ENCODE measurements at places on chromosomes 5 and 9.
A peak's percentile ranks its signal among the peaks of the same experiment; 100 is the strongest.

- DNase-seq, result no peak
Observed at GRCh38 chr5:169721771-169722170, 84.7 kb downstream of the DOCK2 start.

DNA sequence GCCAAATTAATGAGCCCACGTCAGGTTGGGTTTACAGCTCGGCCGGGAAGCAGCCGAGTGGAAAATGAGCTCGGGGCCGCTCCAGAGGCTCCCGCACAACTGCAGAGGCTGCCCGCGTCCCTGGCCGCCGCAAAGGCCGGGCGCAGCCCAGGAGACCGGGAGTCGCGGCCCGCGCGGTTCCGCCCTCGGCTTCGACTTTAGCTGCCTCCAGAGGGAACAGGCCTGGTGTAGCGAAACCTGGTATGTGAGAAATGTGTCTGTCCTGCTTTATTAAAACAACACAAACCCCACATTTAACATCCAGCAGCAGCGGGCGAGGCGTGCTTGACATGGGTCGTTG lies 66.2 kb downstream of the FOXD1 start:
- DNase-seq, result no peak

DNA sequence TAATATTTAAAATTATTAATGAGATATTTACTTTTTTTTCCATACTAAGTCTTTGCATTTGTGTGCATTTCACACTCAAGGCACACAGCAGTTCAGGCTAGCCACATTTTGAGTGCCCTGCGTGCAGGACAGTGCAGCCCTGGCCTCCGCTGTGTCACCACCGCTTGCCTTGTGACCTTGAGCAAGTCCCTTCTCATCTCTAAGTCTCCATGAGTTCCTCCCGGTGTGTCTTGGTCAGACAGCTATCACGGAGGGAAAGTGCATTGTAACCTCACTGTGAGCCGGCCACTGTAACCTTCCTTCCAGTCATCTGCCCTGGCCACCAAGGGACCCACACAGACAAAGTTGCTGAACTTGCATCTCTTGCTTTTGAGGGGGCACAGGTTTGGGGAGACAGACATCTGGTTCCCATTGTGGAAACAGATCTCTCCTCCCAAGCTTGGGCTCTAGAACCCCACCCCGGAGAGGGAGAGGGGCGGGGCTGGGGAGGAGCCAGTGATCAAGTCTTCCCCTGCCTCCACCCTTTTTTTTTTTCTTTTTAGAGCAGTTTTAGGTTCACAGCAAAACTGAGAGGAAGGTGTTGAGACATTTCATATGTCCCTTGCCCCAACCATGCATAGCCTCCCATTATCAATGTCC lies 96.8 kb downstream of the C9orf50 start:
- DNase-seq, result no peak

- DNase-seq, result no peak
Observed at GRCh38 chr5:14444161-14444560, 137.4 kb upstream of the OTULINL start.

DNA sequence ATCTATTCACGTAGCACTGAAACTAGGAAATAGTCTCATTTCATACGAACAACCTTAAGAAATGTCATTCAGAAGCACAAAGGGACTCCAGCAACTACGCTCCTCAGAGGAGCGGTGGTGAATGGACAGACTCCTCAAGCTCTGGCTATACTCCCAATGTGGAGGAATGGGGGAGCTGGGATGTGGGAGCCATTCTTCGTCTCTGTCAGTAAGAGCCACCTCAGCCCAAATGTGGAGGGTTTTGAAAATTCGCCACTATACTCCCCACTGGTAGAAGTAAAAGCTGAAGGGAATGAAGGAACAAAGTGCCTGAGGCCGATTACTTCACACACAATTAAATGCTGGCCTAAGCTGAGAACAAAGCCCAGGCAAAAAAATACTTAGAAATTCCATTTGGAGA lies 96.3 kb downstream of the ADAMTS12 start:
- DNase-seq, result no peak

DNA sequence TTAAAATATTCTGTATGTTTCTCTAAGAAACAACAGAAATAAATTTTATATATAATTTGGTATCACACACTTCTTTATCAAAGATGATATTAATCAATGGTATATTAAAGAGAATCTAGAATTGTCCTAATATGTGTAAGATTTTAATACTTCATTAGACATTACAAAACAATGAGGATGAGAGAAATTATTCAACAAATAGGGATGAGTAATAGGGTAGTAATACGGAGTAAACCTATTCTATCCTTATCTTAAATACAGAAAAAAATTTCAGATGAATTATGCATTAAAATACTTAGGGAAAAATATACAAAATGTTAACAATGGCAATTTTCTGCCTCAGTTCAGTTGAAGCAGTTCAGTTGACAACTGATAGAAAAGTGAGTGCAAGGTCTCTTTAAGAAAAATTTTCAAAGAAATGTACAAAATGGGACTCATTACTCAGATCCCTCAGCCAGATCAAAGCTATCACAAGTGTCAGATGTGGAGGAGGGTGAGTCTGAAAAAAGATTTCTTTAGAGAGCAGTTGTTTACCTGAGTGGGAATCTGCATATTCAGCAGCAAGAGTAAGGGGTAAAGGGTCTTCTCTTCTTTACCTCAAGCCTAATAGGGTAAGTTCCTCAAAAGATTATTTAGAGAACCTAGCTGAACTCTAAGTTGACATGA lies 56.7 kb upstream of the GCNT4 start:
- DNase-seq, result no peak

GRCh38 chr5:8350644-8351339 lies 481.8 kb downstream of the MTRR start:
- no peak for DNase-seq

DNA sequence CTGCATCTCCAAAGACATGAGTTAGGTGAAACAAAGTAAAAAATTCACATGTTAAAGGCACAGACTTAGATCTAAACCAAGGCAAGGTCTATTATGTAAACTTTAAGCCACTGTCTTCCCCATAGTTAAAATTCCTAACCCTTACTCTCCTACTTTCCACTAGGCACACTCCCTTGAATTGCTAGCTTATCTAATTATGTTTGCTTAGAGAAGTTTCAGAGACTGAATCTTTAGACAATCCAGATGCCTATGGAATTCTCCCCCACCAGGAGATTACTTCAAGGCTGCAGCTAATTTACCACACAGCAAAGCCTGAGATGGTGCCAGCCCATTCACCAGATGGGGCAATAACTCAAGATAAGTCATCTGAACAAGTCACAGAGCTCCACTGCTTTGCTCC lies 803.1 kb upstream of the COX7C start:
- DNase-seq, result no peak

DNA sequence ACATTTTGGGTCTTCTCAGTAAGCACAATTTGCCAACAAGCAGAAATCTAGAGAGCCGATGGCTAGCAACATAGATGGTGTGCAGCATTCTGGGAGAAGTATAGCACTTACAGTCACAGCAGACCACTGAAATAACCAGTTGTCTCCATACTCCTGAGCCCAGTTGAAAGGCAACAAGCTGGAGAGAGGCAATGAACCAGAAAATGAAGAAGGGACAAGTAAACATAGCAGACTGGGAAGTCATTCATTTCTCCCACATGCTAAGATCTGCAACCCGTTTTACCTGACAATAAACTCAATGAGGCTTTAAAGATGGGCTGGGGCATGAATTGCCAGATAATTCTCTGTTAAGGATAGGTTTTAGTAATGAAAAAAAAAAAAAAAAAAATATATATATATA lies 575.6 kb upstream of the GRAMD2B start:
- no peak for DNase-seq

DNA sequence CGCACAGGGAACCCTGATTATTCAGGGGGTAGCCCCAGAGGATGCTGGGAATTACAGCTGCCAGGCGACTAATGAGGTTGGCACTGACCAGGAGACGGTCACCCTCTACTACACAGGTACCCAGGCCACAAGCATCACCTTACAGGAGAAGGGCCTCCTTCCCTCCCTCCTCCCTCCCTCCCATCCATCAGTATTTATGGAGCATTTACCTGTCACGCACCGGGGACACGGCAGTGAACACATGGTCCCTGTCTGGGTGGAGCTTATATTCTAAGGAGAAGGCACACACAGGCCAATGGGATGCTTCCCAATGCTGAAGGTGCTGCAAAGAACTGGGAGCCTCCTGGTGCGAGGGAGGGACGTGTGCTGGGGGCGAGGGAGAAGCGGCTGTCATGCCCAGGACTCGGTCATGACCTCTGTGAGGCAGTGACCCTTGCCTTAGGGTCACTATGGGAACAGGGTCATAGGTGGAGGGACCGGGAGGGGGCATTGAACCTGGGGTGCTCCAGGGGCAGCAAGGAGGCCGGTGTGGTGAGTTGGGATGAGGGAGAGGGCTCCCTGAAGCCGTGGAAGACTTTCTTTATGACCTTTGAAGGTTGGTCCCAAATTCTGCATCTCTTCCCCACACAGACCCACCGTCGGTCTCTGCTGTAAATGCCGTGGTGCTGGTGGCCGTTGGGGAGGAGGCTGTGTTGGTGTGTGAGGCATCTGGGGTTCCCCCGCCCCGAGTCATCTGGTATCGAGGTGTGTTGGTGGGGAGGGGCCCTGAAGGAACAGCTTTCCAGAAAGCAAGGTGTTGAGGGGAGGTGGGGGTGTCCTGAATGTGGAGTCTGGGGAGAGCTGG lies 41.5 kb downstream of the HMCN2 start:
- no peak for DNase-seq

GRCh38 chr5:134877159-134877558 lies 3.0 kb downstream of the TXNDC15 start:
- DNase-seq, result no peak

DNA sequence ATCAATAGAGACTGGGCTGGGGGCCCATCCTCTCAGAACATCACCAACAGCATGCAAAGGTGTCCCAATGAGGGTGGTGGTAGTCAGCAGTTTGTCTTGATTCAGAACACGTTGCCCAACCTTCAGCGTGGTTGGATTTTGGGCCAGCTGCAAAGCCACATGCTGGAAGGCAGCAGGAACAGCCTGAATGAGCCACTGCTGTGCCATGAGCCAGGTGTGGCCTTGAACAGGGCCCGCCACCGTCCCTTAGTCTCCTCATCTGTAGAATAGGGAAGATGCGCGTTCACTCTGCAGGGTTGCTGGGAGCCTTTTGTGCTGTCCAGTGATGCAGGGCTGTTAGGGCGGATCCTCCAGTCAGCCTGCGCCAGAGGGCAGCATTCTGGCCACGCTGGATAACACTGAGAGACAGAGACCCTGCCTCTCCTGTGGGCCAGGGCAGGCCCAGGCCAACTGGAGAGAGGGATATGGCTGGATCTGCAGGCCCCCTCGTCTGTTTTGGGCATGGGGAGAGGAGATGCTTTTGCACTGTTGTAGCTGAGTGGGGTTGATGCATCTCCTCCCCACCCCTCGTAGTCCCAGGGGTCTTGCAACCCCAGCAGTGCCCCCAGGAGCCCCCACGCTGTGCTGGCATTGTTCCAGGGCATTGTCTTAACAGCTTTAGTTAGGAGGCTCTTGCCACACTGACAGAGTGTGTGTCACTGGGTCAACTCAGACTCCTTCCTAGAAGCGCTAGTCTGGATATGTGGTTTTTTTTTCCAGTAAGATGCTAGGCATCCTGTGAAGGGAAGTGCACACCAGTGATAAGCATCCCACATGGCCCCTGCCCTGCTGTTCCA lies 42.1 kb downstream of the SLC46A2 start:
- DNase-seq, result no peak

DNA sequence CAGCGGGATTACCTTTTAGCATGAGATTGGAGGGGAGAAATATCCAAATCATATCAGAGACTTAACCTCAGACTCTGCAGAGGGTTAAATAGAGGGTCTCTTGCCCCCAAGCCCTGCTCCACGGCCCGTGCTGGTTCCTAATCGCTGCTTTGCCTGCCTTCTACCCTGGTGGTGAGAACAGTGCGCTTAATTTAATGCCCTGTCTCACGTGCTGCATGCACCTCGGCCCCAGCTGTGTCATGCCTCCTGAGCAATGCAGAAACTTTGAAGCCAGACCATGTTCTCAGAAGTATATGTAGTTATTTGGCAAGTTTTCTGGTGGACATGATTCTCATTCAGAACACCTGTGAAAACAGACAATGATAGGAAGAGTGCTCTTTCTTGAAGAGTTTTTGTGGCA lies 1.4 kb downstream of the OTULIN start:
- DNase-seq, result peak; percentile 31

GRCh38 chr5:146703499-146703898 lies 175.1 kb downstream of the PPP2R2B start:
- no peak for DNase-seq

DNA sequence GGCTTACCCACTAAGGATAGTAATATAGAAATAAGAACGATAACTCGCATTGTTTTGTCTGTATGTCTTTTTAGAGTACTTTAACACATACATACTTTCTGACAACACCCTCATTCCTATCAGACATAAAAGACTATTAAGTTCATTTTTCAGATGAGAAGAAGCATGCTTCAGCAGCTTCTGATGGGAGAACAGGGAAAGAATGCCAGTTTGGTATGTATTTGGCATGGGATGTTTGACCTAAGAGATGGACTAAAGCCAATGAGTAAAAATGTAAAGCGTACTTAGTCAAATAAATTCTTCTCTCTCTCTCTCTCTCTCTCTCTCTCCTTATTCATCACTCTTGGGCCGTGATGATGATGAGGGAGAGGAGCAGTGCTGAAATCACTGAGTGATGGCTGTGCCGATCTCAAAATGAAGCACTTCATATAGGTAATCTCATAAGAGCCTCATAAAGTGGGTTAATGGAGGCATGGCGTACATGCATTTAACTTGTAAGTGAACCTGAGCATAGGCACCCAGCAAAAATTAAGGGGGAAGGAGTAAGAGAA lies 71.5 kb downstream of the SLIT3 start:
- no peak for DNase-seq

Data from endothelial cell (in vitro differentiated cells).